ENCODE measurements at places on chromosomes 16 and 17.

GRCh38 chr16:72427783-72428331, 255.9 kb upstream of the PMFBP1 start:
- no peak for DNase-seq

DNA sequence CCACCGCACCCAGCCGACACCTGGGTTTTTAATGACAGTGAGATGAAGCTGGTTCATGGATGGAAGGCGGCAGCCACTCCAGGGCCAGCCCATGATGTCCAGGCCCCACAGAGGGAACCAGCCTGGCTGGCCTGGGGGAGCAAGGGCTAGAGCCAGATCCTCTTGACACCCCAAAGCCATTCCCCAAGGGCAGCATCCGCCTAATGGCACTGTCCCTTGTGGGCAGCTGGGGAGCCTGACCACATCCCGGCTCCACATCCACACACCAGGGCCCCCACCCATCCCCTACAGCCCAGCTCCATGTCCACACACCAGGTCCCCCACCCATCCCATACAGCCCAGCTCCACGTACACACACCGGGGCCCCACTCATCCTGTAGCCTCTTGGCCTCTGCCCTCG, 53.3 kb upstream of the ACSF3 start:
- DNase-seq: no peak

DNA sequence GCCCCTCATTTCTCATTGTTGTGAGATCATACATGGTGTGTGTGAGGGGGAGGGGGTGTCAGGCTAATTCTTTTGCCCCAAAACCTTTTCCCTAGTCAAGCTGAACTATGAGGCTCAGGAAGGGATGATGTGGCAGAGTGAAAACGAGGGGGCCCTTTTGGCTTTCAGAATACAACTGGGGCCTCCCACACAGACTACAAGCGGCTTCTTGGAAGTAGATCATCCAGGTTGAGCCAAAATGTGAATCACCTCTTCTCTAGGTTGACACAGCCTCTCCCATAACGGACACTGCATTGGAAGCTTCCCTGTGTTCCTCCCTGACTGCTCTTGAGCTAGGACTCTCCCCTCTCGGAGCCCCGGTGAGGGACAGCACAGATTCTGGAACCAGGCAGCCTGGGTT, 2.3 kb upstream of the ALKBH5 start:
- no peak for DNase-seq

DNA sequence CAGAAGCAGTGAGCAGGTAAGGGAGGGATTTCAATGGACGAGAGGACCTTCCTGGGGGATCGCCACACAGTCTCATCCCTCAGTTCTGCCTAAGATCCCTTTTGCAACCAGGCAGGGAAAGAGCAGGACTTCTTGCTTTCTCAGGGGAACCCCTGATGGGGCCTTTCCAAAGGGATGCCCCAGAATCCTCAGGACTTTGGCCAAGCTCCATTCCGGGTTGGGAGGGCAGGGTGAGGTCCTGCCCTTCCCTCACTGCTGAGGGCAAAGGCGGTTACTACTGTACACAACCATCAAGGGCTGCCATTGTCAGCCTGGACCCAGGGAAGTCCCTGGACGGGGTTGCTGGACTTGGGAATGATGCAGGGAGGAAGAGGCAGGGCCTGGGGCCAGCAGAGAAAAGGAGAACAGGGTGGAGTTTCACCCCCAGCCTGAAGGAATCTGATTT, 9.7 kb downstream of the PRR29 start:
- no peak for DNase-seq

DNA sequence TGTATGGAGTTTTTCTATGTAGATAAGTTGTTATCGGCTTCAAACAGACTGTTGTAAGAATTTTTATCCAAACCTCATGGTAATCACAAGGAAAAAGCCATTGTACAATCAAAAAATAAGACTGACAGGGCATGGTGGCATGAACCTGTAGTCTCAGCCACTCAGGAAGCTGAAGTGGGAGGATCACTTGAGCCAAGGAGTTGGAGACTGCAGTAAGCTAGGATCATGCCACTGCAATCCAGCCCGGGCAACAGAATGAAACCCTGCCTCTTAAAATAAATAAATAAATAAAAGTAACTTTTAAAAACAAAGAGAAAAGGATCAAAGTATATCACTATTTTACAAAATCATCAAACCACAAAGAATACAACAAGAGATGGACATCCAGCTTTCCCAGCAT, 14.4 kb downstream of the OR1A1 start:
- no peak for DNase-seq

Data from germinal center (tissue), 1 donor.